ENCODE measurements at places on chromosomes 5 and 9.

DNA sequence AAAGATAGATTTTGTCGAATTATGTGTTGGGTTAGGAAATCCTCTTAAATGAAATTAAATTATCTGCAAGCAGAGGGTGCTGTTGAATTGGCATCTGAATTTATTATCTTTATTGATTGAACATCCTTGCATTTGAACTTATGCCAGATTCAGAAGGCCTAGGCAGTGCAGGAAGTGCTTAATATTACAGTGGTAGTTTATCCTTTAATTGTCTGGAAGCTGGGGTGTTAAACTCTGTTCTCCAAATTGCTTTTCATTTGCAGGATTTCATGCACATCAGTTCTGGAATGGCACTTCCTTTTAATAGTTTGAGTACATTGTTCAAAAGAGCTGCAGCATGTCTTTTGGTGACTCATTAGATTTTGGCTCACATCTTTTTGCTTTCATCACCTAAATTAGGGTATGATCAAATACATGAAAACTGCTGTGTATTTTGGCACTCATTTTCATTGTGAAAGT is 186.3 kb downstream of the KDM4C start:
- no peak for DNase-seq

DNA sequence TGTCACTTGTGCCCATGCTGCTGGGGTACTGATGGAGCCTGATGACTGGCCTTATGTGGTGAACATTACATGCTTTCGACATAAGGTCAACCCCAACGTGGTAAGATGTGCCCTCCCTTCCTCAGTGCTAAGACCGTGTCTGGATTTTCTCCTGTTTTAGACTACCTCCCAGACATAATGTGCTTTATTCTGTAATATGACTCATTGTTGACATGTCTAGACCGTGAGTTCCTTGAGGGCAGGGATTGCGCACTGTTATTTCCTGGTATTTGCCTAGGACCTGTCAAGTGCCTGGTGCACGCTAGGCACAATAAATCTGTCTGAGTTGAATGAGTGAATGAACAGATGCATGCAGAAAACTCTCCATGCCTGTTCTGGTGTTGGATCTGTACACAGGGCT is 346.0 kb downstream of the KDM4C start:
- no peak for DNase-seq

- DNase-seq = no peak
These were observed 217.6 kb downstream of the CAAP1 start for GRCh38 chr9:26675035-26675434.

- DNase-seq = no peak
These were observed 247.3 kb downstream of the MAN2A1 start for GRCh38 chr5:109936996-109937395.

GRCh38 chr9:131606896-131607567 is 61.7 kb downstream of the PRRT1B start:
- no peak for DNase-seq

- DNase-seq = no peak
These were observed 599.8 kb downstream of the EBF1 start for GRCh38 chr5:158499892-158500418.

GRCh38 chr9:126583144-126583760 is 30.5 kb upstream of the LMX1B start:
- no peak for DNase-seq

DNA sequence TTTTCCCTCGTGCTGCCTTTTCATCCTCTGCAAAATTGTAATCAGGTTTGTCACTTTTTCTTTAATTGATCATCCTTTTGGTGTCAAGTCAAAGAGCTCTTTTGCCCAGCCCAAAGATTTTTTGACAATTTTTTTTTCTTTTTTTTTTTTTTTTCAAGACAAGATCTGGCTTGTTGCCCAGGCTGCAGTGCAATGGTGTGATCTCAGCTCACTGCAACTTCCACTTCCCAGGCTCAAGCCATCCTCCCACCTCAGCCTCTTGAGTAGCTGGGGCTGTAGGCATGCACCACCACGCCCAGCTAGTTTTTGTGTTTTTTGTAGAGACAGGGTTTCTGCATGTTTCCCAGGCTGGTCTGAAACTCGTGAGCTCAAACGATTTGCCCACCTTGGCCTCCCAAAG is 36.7 kb downstream of the CDK7 start:
- DNase-seq = no peak

GRCh38 chr5:155728857-155729683 is 597.9 kb upstream of the SGCD start:
- DNase-seq = no peak

Data from NCI-H1417 treated with DMSO at 0.1 percent for 48 hours (cell line).